ENCODE measurements at places on chromosomes 1 and 21.

GRCh38 chr1:22835636-22836319, 125.1 kb downstream of the EPHB2 start:
- no peak for DNase-seq

DNA sequence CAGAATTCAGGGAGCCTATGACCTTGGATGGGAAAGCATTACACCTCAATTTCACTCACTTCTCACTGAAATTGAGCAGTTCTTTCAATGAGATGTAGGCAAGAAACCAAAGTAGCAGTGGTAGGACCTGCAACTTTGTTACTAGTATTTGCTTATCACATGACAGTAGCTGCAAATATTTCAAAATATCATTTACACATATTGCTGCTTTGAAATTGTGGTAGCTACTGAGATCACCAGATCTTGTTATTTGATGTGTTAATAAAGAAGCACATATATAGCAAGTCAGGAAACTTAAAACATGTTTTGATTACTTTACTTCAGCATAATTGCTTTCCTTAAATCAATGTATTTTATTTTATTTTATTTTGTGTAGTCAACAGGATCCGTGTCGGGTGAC, 12.9 kb downstream of the LDLRAD2 start:
- no peak for DNase-seq

DNA sequence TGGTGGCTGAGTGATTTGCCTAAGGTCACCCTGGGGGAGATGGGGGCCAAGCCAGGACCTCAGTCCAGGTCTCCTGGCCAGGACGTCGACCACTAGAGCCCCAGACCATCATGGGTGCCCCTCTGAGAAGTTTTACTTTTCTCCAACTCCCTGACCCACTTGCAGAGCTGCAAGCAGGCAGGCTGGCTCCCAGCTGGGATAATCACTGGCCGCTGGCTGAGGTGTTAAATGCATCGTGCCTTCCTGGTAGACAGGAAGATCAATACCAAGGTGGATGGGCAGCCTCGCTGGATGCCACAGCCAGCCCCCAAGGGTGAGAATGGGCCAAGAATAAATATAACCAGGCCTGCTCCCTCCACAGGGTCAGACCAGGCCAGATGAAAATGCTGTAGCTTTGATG, 106.2 kb downstream of the EPHB2 start:
- DNase-seq = no peak

- no peak for DNase-seq
These were observed 36.1 kb downstream of the SORT1 start for GRCh38 chr1:109361649-109362048.

GRCh38 chr1:221001167-221001566, 121.9 kb downstream of the HLX start:
- DNase-seq = no peak

DNA sequence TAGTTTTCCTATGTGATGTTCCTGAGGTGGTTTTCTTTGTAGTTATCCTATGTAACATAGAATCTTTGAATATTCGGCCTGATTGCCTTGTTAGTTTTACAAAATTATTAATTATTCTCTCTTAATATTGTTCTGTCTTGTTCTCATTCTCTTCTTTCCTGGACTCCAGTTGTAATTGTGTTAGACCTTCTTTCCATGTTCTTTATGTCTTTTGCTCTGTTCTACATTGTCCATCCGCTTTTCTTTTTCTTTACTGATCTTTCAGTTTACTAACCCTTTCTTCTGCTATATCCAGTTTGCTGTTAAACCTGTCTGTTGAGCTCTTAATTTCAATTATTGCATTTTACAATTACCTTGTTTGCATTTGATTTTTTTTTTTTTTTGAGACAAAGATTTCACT, 89.3 kb downstream of the PEX14 start:
- DNase-seq = no peak

Measured in stimulated activated CD4-positive, alpha-beta T cell treated with anti-CD3 and anti-CD28 coated beads, TNF-alpha, amount 100 ng/mL, for 24 hours (primary cell).